ENCODE measurements at places on chromosomes 12 and 14.

DNA sequence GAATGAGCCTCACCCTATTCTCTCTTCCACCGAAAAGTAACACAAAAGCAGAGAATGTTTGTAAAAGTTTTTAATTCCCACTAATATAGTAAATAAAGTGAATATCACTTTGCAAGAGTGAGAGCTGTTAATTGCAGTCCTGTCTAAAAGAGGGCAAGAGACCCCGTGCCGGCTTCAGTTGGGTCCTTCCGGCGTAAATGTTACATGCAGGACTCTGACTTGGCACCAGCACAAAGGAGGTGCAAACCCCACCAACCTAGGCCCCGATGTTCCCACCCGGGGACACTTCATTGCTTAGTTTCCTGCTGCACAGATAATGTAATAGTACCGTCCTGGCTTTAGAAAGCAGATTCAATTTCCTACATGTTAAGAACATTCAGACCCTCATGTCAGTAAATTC is 66.0 kb upstream of the DYNC1H1 start:
- no peak for DNase-seq

DNA sequence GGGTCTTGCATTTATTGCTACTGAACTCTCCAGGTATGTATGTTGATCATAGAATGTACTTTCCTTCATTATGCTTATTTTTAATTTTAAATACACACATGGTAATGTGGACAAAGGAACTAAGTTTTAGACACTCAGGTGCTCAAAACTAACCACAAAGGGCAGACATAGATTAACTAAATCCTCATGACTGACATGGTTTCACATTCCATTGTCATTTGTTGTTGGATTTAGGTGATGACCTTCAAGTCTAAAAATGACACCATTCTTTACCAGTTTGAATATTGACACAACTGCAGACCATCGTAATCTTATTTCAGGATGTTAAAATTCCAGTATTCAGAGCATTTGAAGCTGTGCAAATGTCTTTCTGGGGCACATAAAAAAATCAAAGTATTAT is 128.4 kb downstream of the BBS10 start:
- no peak for DNase-seq

- DNase-seq = no peak
Observed at GRCh38 chr12:8127138-8127537, 3.7 kb downstream of the CLEC4A start.

GRCh38 chr14:96756745-96757144 is 40.4 kb upstream of the VRK1 start:
- no peak for DNase-seq

GRCh38 chr12:71000748-71001147 is 80.2 kb upstream of the PTPRR start:
- no peak for DNase-seq

DNA sequence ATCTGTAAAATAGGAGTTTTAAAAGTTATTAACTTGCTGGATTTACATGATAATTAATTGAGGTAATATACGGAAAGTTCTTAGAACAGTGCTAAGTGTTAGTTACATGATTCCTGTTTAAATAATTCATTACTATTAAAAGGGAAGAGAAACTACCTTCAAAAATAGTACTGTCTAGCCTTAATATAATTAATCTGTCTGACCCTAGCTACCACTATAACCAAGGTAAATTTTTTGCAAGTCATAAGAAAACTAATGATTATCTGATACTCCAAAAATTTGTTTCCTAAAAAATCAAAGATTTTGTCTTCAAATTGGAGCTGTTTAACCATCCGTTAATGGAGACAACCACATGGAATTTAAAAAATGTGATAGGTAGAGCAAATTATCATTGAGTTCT is 294.3 kb upstream of the FBXO33 start:
- no peak for DNase-seq

- peak; percentile 55 for DNase-seq
Observed at GRCh38 chr12:18805516-18806248, 67.8 kb downstream of the CAPZA3 start.

DNA sequence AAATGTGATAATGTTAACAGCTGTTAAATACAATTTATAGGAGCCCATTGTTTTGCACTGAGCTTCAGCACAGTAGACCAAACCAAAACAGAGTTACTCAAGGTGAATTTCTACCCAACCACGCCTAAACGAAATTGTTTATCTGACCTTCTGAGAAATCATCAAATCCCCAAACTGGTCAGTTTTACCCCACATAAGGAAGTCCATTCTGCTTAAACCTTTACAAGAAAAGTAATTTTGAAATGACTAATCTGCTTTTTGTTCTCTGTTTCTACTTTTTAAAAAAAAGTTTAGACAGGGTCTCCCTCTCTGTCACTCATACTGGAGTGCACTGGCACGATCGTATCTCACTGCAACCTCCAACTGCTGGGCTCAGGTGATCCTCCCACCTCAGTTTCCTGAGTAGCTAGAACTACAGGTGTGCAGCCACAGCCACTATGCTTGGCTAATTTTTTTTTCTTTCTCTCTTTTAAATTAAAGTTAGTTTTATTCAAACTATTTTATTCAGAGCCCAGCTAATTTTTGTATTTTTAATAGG is 1.4 kb upstream of the RNF10 start:
- no peak for DNase-seq

DNA sequence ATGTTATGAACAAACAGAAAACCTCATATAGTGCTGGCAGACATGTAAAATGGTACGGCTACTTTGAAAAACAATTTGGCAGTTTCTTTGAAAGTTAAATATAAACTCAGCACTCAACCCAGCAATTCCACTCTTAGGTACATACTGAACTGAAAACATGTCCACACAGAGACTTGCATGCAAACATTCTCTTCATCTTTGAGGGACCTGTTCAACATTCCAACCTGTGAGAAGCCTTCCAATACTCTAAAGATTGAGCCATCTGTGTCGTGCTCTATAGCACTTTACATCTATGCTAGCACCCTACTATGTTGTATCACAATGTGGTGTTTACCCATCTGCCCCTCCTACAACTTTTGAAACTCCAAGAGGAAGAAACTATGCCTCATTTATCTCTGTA is 79.3 kb downstream of the DNAI7 start:
- DNase-seq = no peak

GRCh38 chr12:108730365-108731104 is 783 bp downstream of the CORO1C start:
- peak; percentile 61 for DNase-seq

DNA sequence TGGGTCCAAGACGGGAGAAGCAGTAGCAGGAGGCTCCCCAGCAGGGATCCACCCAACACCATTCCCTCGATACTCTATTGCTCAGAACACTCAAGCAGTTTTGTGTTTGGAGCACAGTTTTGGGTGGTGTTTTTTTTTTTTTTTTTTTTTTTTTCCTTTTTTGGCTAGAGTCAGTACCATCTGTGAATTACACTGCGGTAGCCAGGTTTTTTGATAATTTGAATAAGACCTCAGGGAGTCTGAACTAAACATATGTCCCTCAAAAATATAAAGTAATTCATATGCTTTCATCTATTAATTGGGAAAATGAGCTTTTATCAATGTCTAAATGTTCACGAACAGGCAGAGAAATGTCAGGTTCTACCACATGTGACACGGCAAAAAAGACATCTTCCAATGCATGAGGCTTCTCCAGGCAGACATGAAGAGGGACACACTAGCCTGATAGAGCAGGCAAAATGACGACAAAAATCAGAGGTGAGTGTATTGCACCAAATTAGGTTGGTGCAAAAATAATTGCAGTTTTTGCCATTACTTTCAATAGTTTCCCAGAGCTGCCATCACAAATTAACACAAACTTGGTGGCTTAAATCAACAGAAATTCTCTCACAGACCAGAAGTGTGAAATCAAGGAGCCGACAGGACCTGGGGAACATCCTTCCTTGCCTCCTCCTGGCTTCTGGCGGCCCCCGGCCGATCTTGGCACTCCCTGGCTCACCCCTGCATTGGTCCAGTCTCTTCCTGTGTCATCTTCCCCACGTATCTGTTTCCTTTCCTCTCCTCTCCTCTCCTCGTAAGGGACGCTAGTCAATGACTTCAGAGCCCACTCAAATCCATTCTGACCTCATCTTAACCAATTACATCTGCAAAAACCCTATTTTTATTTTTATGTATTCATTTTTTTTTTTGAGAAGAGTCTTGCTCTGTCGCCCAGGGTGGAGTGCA is 33.9 kb downstream of the FOXN3 start:
- no peak for DNase-seq

DNA sequence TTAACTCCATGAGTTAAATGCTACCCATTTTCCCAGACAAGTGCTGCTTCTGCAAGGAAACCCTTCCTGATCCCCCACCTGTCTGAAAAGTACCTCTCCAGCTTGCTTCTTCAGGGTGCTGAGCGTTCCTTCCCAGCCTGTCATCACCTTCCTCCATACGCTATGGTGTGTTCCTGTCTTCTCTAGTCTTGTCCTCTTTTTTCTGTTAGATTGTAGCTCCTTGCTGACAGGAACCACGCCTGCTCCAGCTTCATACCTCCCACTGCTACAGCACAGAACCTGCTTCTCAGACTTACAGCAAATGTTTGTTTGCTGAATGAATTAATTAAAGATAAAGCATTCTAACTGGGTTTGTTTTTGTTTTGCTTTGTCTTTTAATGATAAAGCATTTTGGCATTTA is 39.1 kb downstream of the ERH start:
- DNase-seq = no peak

DNA sequence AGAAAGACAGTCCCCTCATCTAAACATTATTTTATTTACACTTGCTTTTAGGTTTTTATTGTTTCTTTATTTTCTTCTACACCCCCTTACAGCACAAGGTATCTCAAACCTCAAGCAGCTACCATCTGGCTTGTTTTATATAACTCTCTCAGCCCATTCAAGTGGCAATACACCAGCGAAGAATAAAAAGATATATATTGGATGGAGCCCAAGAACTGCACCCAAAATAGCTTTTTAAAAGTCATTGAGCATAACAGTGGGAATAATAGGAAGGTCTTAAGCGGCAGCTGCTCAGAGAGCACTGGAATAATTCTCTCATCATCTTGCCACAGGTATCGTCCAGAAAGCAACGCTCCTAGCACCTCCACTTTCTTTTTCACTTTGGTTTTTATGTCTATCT is 322.5 kb downstream of the SYT1 start:
- no peak for DNase-seq

GRCh38 chr12:102215992-102216691 is 18.5 kb upstream of the PMCH start:
- no peak for DNase-seq

- DNase-seq = no peak
Observed at GRCh38 chr14:89214221-89214965, 202.6 kb downstream of the FOXN3 start.

DNA sequence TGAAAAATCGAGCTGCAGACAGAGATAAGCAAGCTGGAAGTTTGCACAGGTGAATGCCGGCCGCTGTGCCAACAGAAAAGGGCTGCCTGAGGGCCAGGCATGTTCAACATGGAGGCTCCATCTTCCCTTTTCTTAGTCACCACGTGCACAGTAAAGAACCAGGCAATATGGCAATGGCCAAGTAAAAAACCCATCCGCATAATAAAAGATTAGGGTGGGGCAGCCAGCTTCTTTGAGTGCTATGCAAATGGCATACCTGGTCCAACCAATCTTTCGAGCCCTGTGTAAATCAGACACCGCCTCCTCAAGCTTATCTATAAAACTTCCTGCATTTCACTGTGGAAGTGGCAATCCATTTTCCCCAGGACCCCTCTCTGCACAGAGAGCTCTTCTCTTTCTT is 16.7 kb downstream of the PNP start:
- no peak for DNase-seq

GRCh38 chr14:94935706-94936300 is 165.9 kb upstream of the GSC start:
- no peak for DNase-seq

- no peak for DNase-seq
Observed at GRCh38 chr12:92434607-92435025, 268.2 kb upstream of the PLEKHG7 start.

DNA sequence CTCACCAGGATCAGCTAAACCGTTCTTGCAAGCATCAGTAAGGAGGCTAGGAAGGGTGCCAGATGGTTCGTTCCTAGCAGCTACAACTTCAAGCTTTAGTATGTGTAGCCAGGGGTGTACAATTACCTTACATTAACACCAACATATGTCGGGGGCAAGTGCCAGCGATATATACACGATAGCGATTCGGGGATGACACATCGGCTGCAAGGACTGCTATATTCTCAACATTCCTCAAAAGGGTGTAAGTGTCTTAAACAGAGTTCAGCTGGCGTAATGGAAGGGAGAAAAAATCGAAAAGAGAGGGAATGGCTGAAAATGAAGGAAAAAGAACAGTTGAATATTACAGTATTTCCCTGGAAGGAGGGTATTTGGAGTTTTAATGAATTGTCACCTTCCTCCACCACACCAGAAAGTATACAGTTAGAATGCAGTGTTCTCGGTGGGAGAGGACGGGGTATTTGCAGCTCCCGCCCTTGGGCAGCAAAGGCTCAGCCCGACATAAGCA is 545 bp downstream of the LIMA1 start:
- no peak for DNase-seq
